ENCODE measurements at places on chromosomes 6 and 20.

DNA sequence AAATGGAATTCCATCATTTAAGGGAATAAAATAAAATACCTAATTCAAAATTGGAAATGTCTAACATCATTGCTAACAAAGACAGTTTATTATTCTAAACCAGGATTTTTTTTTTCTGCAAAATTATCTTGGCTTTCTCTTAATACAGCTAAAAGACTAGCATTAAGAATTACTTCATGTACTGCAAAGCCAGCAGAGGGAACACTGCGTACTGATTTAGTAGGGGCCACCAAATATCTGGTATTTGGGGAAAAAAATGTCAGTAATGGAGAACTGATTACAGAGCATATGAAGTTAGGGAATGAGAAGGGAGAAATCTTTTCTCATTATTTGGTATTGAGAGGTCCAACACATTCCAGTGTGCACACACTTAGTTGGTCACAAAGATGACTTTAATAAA, 3.2 kb upstream of the SOX4 start:
- no peak for DNase-seq

DNA sequence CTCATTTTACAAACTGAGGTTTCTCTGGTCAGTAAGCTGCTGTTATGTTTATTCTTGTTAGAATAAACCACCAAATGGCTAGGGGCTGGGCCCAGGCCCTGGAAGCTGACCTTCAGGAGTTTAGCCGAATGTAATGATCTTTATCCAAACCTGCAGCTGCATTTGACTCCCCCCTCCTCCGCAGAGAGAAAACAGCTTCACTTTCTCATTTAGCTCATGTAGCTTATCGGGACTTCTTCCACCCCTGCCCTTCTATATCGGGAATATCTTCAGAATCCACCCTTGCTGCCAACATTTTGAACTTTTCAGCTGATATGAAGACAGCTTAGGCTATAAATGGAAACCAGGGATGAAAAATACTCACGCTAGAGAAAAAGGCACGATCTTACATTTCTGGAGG, 102.6 kb downstream of the ZMYND8 start:
- no peak for DNase-seq

DNA sequence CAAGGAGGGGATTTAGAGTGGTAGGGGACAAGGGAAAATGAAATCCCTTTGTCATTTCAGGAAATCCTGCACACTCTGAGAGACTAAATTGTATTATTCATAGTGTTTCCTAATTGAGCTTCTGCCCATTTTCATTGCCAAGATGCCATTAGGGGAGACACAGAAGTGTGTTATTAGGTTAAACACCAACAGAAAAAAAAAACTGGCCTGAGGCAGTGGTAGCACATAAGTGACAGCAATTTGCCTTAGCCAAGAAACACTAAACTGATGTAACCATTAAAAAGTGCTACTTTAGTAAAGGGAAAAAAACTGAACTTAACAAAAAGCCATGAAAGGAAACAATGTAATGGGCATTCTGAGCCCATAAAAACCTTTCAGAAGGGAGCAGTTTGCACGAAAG, 270.5 kb upstream of the PLN start:
- DNase-seq = no peak

- no peak for DNase-seq
These were observed 9.0 kb downstream of the GNAS-AS1 start for GRCh38 chr20:58841539-58842264.

GRCh38 chr6:140966676-140967075, 1166.0 kb upstream of the GJE1 start:
- DNase-seq = no peak

GRCh38 chr6:4503700-4504099, 272.5 kb upstream of the CDYL start:
- no peak for DNase-seq
